NCI-H460 (cell line): ENCODE measurements at places on chromosomes 2 and 18.

DNA sequence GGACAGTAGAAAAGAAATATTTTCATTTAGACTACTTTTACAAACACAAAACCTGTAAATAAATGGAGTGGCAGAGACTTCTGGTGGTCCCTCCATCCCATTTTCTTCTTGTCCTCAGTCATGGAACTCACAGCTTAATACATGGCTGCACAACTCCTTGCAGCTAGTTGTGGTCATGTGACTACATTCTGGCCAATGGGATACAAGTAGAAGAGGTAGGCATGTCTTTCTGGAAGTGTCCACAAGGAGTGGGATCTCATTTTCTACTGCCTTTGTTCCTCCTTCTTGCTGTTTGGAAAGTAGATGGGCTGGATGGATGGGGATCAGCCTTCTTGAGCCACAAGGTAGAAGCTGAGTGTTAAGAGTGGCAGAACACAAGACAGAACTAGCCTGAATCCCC, 555.8 kb downstream of the SATB2 start:
- DNase-seq, result no peak

DNA sequence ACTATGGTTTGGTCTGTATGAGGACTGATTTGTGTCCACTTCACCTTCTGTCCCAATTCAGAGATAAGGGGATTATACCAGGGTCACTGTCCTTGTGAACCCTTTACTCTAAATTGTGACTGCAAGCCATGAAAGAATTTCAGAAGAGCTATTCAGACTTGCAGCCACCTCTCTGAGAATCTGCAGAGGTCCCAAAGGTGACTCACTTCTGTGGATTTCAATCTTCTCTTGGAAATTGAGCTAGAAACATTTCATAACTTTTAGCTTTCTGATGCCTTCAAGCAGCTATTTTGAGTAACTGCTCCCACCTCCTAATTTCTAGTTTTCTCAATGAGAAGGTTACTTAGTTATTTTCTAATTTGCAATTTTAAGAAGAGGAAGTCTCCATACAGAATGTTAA, 1242.4 kb upstream of the ACVR2A start:
- no peak for DNase-seq

GRCh38 chr2:26351375-26352090, 4.9 kb upstream of the ADGRF3 start:
- no peak for DNase-seq

- DNase-seq, result no peak
These were observed 1.0 kb downstream of the IL1A start for GRCh38 chr2:112783187-112783714.

DNA sequence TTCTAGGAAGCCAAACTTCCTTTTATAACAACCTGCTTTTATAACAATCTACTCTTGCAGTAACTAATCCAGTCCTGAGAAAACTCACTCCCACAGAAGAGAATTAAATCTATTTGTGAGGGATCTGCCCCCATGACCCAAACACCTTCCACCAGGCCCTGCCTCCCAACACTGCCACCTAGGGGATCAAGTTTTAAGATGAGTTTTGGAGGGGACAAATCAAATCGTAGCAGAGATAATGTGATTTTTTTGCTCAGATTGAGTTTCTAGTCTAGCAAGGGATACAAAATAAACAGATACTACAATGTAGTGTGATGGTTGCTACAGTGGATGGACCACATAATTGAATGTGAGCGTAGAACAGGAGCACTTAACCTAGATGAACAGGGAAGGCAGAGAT, 52.2 kb downstream of the NCOA1 start:
- no peak for DNase-seq

- peak; percentile 16 for DNase-seq
These were observed 106.4 kb downstream of the MBD2 start for GRCh38 chr18:54117853-54118773.

GRCh38 chr18:74819433-74820059, 221.9 kb downstream of the ZNF407 start:
- no peak for DNase-seq

- no peak for DNase-seq
These were observed 96.7 kb downstream of the CCDC148 start for GRCh38 chr2:158359846-158360245.

GRCh38 chr2:171939743-171940071, 17.4 kb downstream of the HAT1 start:
- DNase-seq, result no peak

GRCh38 chr18:47248604-47249313, 2.7 kb downstream of the SKOR2 start:
- no peak for DNase-seq

- DNase-seq, result no peak
These were observed 79.2 kb upstream of the STK39 start for GRCh38 chr2:168326572-168326971.

DNA sequence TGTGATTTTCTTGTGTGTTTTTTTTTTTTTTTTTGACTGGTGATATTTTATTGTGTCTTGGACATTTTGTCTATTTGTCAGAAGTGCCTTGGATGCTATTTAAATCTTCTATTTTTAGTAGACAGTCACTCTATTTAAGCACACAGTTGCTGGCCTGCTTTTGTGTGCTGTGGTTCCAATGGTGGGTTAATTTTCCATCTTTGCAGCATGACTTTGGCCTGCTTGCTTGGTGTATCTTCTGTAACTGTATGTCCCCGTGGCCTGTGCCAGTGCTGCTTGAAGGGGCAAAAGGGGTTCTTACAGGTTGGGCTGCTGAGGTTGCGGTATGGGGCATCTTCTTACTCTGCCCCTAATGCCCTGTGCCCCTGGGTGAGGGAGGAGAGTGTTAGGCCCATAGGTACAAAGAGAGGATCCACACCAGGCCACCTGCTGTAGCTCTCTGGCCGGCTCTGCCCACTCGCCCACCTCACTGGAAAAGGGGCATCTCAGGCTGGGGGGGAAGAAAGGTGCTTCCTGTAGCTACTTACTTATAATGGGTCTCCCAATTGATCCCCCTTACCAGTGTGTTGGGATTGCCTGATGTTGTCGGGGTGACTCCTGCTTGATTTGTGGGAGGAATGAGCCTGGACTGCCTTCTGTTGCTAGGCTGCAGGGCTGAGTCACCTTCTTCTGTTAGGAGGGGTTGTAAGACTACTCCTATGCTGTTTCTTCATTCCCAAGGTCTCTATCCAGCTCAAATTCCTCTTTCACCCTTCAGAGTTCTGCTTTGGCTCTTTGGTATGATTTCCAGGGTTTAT, 490.0 kb upstream of the HS6ST1 start:
- no peak for DNase-seq

DNA sequence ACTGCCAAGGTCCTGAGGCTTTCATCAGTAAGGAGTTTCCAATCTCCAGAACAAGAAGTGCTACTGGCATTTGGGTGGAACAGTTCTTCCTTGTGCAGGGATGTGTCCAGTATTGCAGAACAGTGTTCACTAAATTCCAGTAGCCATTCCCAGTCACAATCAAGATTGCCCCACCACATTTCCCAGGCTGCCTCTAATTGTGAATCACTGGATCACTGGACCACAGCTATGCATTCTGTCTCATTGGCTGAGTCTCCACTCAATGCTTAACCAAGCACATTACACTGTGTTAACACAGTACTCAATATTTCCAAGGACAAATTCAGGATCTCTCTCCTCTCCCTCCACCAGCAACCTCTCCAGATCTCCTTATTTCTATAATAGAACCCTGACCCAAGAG, 160.2 kb upstream of the CCDC150 start:
- no peak for DNase-seq

- no peak for DNase-seq
These were observed 36.0 kb downstream of the DPYSL5 start for GRCh38 chr2:26883956-26884355.

DNA sequence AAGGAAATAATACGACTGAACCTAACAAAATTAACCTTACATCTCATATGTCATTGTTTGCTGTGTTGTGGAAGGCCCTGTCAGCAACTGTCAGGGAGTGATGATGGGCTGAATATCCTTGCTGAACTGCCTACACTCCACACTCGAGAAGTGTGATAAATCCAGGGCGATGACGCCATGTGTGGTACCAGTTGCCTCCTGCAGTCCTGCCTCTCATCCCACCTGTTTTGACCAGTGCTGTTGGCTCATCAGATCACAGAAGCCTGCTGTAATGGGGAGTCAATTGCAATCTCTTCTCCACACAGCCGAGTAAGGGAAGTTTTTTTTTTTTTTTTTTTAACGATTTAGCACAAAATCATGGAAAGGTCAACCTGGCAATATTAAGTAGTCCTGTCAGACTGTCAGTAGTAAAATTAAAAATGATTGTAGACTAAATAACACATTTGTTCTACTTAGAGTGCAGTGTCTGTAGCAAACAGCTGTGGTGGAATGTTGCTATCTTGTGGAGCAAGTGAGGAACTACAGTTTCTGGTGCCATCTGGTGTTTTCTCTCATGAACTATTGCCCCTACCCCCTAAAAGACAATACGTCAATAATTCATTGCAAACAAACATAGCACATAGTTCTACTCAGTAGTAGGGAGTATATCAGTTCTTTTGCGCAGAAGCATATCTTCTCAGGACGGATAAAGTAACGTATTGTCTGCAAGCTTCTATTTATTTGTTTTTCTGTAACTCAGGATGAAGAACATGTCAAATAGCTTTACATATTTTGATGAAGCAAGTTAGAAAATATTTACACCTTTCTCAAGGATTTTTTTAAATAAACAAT, 347.6 kb downstream of the CTNNA2 start:
- peak; percentile 14 for DNase-seq

GRCh38 chr2:11160731-11161455, 5.6 kb downstream of the SLC66A3 start:
- DNase-seq, result no peak

- no peak for DNase-seq
These were observed 500.2 kb downstream of the XIRP2 start for GRCh38 chr2:167388497-167388896.

DNA sequence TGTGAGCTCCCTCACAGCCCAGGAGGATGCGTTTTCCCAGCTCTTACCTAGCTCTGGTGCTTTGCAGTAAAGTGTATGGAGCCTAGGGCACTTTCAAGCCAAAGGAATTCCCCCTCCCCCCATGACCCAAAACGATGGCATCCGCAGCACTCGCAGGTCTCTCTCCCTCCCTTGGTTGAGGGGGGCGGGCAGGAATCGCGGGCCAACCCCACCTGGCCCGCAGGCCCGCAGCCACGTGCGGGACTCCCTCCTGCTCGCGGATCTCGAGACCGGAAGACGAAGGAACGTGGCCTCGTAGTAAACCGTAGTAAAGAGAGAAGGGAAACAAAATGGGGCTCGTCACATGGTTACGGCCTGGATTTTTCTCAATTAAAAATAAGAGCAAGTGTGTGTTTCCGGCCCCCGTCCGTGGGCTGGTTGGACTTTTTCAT, 8.5 kb downstream of the IRS1 start:
- no peak for DNase-seq

GRCh38 chr2:203673933-203674332, 32.5 kb upstream of the CD28 start:
- no peak for DNase-seq

GRCh38 chr2:45494275-45494977, 116.6 kb downstream of the SRBD1 start:
- DNase-seq, result peak; percentile 52

DNA sequence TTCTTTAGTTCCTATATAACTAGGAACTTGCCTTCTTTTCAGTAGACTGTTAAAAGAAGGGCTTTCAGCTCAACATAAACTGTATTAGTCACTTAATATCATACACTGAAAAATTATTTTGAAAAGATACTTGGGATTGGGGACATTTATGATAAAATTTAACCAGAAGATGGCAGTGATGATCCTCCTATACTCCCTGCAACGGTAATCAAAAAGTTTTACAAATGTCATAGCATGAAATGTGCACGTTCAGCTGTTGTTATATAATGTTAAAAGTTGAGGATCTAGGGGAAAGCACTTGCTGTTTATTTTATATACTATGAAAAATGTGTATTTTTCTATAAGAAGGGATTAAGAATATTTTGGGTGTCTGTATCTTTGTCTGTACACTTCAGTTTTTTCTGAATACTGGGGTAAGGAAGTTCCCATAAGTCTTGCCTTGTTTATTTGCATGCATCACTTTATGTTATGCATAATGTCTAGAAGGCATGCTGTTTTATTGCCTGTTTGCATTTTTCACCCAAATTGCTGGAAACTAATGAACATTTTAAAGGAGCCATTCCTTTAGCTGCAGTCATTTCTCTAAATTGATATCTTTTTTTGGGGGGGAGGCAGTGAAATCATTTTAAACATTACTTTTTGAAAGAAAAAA, 19.0 kb downstream of the DYNC1I2 start:
- DNase-seq, result peak; percentile 23

- no peak for DNase-seq
These were observed 65.0 kb downstream of the BABAM2 start for GRCh38 chr2:27955384-27956161.

- no peak for DNase-seq
These were observed 14.5 kb upstream of the PAPOLG start for GRCh38 chr2:60741576-60741975.
